ENCODE measurements at places on chromosomes 2 and 18.

DNA sequence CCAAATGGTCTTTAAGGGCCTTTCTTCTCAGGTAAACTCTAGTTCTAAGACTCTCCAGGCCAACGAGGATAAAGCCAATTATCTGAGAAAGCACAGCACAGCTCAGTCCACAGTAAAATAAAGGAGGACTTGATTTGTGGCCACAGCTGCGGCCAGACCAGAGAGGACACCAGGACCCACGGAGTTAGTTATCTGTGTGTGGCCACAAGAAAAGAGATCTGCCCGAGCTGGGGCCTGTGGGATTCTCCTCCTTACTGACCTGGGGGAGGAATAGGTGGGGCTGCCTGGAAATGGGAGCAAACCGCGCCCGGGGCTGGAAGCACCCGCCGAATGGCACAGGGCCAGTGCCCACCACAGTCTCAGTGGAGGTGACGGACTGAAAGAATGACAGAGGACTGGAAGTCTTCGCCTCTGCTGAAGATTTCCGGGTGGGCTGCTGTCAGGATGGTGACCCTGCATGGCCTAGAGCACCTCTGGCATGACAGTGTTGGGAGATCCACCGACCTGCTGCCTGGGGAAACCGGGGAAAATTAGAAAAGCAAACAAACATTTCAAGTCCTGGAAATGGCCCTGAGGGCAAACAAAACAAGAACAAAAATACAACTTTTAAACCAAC, 13.3 kb downstream of the PROC start:
- DNase-seq: no peak

DNA sequence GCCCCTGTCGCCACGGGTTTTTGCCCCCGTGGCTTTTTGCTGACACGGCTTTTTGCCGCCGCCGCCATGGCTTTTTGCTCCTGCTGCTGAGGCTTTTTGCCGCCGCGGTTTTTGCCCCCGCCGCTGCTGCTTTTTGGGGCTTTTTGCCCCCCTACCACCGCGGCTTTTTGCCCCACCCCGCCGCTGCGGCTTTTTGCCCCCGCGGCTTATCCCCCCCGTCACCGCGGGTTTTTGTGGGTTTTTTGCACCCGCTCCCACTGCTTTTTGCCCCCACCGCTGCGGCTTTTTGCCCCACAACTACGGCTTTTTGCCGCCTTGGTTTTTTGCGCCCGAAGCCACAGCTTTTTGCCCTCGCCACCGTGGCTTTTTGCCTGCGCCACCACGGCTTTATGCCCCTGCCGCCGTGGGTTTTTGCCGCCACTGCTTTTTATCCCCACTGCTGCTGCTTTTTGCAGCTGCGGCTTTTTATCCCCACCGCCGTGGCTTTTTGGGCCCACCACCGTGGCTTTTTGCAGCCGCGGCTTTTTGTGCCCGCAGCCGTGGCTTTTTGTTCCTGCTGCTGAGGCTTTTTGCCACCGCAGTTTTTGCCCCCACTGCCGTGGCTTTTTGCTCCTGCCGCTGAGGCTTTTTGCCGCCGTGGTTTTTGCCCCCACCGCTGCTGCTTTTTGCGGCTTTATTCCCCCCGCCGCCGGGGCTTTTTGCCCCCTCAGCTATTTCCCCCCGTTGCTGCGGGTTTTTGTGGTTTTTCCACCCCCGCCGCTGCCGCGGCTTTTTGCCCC, 2798.0 kb upstream of the TEKT4 start:
- DNase-seq: no peak

- DNase-seq: no peak
These were observed 53.7 kb downstream of the SH2D6 start for GRCh38 chr2:85472261-85472660.

GRCh38 chr2:191264647-191265081, 19.5 kb downstream of the MYO1B start:
- DNase-seq: no peak

GRCh38 chr2:184769686-184770085, 171.4 kb downstream of the ZNF804A start:
- DNase-seq: no peak

GRCh38 chr2:1130922-1131321, 180.3 kb downstream of the SNTG2 start:
- no peak for DNase-seq

DNA sequence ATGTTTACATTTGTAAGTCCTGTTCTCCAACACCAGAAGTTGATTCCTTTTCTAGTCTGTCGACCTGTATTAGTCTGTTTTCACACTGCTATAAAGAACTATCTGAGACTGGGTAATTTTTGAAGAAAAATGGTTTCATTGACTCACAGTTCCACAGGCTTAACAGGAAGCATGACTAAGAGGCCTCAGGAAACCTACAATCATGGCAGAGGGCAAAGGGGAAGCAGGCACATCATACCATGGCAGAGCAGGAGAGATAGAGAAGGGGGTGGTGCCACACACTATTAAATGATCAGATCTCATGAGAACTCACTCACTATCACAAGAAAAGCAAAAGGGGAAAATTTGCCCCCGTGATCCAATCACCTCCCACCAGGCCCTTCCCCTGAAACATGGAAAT, 112.8 kb upstream of the MAP3K20 start:
- DNase-seq: no peak

DNA sequence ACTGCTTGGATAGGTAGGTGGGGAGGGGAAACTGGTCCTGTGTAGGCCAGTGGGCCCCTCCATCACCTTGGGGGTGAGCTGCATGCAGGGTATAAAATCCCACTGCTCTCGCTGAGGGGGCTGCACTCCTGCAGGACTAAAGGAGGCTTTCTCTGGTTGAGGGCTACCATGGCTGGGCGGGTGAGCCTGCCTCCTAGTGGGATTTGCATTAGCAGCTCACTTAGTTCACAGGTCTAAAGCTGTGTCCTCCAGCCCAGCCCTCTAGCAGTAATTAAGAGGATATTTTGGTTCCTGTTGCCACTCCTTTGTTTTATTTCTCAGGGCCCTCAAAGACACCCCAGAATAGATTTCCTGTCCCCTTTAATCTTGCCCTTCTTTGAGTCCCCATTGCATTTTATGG, 24.6 kb downstream of the TMEM127 start:
- no peak for DNase-seq

DNA sequence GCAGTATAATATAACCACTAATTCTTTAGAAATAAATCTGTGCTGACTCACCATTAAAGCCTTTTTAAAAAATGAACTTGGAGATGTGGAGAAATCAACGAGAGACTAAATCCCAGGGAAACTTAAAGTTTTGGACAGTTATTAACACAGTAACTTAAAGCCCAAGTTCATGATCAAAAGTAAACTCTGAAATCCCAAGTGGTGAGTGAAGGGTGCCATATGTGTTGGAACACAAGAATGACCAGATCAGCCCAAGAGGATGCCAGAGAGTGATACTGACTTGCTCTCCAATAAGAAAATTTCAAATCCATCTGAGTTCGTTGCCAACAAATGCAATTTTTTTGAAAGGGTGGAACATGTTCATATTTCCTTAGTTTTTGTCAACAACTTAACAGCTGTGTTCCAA, 838.1 kb upstream of the ACVR2A start:
- DNase-seq: no peak

DNA sequence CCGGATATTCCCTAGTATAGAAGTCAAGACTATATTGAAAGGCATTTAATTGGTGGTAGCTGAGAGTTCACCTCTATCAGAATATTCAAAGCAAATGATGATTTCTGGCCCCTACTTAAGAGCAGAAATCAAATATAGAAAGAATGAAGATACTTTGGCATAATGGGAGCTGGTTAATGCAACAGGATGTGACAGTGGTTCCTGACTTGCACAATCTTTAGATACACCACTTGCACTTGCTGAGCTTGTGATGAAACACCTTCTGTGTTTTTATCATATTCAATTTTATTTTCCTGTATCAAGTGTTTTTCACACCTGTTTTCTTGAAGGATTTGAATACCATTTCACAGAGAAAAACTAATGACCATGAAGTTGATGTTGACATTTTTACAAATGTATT, 124.1 kb upstream of the CDH19 start:
- DNase-seq: no peak

DNA sequence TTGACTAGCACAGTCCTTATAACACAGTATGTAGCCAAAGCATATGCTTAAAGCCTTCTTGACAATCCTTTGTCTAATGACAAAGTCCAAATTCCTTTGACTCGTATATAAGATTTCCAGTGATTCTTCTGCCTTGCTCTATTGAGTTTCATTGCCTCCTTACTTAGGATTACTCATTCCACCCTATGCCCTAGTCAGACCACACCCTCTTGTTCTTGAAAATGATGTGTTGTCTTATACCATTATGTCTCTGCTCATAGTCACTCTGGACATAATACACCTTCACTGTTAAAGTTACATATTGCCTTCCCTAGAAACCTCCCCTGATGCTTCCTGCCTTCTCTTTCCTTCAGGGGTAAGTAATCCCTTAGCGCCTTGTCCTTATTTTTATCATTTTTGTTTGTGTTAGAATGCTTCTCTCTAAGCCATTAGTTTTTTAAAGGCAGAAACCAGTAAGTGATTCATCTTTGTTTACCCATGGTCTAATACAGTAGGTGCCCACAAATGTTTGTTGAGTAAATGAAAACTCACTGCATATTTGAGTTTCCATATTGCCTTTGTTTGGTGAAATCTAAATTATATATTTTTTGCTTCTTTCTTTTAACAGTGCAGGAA, 19.3 kb downstream of the GPD2 start:
- DNase-seq: no peak

- DNase-seq: no peak
These were observed 31.9 kb downstream of the APCDD1 start for GRCh38 chr18:10486362-10486761.

DNA sequence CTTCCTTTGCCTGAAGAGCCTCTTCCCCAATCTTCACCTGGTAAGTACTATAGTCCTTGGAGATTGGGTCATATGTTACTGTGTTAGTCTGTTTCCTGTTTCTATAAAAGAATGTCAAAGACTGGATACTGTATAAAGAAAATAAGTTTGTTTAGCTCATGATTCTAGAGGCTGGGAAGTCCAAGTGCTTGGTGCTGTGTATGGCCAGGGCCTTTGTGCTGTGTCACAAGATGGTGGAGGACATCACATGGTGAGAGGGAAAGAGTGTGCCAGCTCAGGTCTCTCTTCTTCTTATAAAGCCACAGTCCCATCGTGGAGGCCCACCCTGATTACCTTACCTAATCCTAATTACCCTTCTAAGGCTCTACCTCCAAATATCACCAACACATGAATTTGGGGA, 20.9 kb downstream of the ARHGAP28 start:
- DNase-seq: no peak

GRCh38 chr2:43376523-43377198, 150.3 kb upstream of the ZFP36L2 start:
- DNase-seq: no peak

- DNase-seq: no peak
These were observed 533.6 kb downstream of the RNF144A start for GRCh38 chr2:7450833-7451190.

- no peak for DNase-seq
These were observed 44.8 kb downstream of the TCF4 start for GRCh38 chr18:55543130-55543704.

DNA sequence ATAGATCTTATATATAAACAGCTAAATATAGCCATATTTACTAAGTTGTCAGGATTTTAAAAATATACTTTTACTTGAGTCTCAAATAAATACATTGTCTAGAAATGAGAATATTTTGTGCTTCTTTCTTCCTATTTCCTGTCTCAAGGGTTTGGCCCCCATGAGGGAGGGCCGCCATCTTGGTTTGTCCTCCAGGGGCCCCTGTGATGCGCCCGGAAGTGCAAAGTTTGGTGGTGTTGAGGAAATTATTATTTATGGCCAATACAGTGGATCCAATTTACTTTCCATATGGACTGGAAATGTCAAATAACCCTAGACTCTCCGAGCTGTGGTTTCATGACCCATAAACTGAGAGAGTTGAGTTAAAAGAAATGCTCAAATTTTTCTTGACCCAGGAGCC, 104.7 kb upstream of the OTOS start:
- no peak for DNase-seq

- DNase-seq: no peak
These were observed 50.8 kb upstream of the PEX13 start for GRCh38 chr2:60966507-60967405.

GRCh38 chr2:102439065-102439695, 16.2 kb downstream of the IL18RAP start:
- DNase-seq: no peak

All from NCI-H345 (cell line).